ENCODE measurements at places on chromosomes 3 and 15. TPM values are rescaled to one million over a fixed set of nuclear protein-coding genes. Genes with fewer than 3 reads are reported as not detected.

Gene FANCD2OS
- not detected for total RNA-seq

Gene C2CD4A
- total RNA-seq, result not detected

Gene TMEM158
- total RNA-seq, result not detected

GRCh38 chr3:186097317-186097662 is 11.6 kb downstream of the ETV5 start:
- H3K27me3 ChIP-seq, result no peaks in the 10 kb centered on the region
- H3K36me3 ChIP-seq, result no peaks in the 10 kb centered on the region
- no peak for DNase-seq
- no peak overlapping the region for H3K27ac ChIP-seq
- H3K4me3 ChIP-seq, result no peak overlapping the region

- H3K4me1 ChIP-seq, result no peaks in the 10 kb centered on the region
- H3K27ac ChIP-seq, result no peak overlapping the region
- H3K4me3 ChIP-seq, result no peak overlapping the region
- no peak for DNase-seq
- no peaks in the 10 kb centered on the region for H3K27me3 ChIP-seq
Observed at GRCh38 chr3:24428481-24428880, 66.2 kb downstream of the THRB start.

DNA sequence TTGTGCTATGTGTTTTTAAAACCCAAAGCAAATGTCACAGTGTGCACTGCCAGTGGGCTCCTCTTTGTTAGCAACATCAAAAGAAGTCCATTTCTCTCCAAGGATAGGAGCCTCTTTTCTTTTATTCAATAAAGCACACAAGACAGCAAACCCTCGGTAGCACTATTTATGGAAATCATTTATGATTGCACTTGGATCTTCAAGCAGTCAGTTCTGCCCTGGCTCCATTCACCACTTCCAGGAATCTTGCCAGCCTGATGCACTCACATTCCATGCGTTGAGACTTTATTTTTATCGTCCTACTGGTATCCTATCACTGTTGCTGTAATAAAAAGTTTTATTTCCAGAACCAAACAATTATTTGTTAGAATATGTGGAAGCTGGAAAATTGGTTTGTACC is 412.1 kb downstream of the TBL1XR1 start:
- H3K27me3 ChIP-seq, result no peaks in the 10 kb centered on the region
- H3K4me1 ChIP-seq, result no peaks in the 10 kb centered on the region
- H3K4me3 ChIP-seq, result no peak overlapping the region
- DNase-seq, result no peak
